ENCODE measurements at places on chromosomes 2 and 18.

DNA sequence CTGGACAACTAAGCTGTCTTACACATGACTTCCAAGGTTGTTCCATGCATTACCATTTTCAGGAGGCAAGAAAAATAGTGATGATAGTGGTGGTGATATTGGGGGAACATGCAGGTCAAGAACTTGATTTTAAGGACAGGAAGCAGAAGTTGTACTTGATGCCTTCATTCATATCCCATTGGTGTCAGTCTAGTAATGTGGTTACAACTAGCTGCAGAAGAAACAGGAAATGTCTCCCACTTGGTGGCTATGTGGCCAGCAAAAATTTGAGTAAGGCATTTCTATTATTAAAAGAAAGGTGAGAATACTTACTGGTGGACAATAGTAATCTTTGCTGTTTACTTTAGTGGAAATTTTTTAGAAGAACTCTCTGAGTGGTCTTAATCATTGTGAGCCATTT lies 103.4 kb downstream of the ALMS1 start:
- no peak for DNase-seq

DNA sequence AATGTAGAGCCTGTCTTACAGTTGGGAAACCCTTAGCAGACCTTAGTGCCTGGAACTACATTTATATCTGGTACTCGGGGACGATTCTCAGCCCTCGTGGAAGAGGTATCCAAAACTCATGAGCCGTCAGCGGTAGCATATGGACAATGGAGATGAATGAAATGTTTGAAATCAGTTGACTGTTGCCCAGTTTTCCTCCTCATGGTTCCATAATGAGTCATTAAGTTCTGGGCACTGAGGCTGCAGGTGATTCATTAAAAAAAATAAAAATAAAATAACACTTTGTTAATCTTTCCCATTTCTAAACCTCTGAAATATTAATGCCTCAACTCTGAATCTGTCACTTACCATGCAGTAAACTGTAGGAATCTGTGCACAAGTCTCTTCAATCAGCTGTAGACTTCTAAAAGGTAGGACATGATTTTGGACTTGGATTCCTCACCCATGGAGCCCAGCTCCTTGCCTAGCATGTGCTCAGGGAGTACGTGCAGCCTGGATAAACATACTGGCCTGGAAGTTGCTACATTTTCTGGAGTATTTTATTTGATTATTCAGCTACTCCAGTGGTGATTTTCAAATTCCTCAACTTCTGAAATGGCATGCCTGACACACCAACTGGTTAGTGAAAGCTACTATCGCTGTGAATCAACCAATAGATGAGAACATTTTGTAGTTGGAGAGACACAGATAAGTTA lies 979.2 kb downstream of the CNTNAP5 start:
- no peak for DNase-seq

- no peak for DNase-seq
These were observed 9.1 kb downstream of the SP9 start for GRCh38 chr2:174343623-174344455.

DNA sequence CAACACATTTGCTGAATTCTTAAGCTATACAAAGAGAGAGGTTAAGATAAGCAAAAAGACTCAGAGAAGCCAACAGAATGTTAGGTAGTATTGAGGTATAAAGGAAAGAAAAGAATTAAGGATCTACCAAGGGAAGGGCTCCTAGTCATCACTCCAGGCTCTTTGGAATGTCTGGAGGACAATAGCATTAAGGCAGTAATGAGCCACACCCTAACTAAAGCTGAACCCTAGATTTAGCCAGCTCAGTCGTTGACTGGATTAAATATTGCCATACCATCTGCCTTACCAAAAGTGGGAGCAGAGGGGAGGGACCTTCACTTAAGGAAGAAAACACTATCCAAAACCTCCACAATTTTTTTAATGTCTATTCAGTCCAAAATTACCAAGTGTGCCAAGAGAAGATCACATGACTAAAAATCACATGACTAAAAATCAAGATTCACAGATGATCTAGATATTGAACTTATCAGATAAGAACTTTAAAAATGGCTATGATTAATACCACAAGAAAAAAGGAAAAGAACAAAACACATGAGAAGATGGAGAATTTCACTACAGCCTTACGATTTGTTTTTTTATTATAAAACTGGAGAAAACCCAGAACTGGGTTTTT lies 59.7 kb downstream of the EXOC6B start:
- no peak for DNase-seq

DNA sequence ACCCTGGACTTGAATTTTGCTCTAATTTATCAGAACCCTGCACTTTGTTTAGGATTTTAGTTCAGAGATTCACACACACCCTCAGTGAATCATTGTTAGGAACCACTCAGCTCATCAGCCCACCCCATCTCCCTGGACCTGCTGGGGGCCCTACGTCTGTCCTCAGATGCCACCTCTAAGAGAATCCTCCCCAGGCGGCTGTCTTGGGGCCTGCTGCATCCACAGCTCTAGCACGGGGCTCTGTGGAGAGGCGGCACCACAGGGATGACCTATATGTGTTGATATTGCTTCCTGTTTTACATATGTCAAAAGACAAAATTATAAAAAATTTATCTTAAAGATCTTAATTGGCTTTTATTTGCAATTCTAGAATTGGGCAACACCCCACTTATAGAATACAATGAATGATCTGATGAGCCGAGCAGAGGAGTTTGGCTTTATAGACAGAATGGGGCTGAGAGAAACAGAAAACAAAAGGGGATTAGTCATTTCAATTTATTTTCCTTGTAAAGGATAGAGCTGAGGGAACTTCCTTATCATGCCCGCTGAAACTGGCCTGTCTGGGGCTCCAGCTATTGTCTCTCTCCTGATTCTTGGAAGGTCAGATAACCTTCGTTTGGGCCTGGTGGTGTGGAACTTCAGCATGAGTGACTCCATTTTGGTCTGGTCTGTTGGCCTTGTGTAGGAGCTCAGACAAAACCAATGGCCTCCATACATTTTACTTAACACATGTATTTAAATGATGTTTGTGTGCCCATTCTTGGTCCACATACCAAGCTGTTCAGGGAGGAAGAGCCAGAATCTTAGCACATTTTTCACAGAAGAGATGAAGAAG lies 1.4 kb downstream of the MYO7B start:
- DNase-seq, result no peak

DNA sequence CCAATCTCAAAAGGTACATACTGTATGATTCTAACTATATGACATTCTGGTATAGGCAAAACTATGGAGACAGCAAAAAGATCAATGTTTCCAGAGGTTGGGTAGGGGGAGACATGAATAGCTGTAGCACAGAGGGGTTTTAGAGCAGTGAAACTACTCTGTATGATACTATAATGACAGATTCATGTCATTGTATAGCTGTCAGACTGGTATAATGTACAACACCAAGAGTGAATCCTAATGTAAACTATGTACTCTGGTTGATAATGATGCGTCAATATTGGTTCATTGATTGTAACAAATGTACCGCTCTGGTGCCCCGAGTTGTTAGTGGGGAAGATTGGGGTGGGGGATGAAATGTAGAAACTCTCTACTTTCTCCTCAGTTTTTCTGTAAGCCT lies 172.4 kb upstream of the SPOPL start:
- DNase-seq, result no peak

DNA sequence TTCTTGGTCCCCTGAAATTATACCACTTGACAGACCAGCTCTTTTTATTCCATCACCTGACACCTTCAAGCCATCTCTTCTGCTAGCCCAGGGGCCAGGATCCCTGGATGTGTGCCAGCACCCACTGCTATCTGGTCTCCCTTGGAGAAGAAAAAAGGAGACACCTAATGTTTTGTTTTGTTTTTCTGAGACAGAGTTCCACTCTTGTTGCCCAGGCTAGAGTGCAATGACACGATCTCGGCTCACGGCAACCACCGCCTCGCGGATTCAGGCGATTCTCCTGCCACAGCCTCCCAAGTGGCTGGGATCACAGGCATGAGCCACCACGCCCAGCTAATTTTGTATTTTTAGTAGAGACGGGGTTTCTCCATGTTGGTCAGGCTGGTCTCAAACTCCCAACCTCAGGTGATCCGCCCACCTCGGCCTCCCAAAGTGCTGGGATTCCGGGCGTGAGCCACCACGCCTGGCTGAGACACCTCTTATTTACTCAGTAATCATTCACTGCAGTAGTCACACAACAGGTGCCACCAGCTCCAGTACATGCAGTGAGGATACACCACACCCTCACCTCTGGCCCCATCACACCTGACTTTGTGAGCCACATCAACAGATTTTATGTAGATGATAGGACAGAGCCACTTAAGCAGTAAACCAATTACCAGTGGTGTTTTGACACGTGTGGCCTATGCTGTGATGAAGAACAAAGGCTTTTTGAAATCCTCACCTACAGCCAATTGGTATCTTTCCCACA lies 42.8 kb upstream of the PCBP1 start:
- no peak for DNase-seq

DNA sequence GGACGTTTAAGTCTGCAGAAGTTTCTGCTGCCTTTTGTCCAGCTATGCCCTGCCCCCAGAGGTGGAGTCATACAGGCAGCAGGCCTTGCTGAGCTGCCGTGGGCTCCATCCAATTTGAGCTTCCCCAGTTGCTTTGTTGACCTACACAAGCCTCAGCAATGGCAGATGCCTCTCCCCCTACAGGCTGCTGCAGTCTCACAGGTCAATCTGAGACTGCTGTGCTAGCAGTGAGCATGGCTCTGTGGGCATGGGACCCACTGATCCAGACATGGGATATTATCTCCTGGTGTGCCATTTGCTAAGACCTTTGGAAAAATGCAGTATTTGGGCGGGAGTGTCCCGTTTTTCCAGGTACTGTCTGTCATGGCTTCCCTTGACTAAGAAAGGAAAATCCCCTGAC lies 726.0 kb downstream of the ERBB4 start:
- DNase-seq, result no peak

GRCh38 chr2:36446294-36446693 lies 90.7 kb downstream of the CRIM1 start:
- no peak for DNase-seq

DNA sequence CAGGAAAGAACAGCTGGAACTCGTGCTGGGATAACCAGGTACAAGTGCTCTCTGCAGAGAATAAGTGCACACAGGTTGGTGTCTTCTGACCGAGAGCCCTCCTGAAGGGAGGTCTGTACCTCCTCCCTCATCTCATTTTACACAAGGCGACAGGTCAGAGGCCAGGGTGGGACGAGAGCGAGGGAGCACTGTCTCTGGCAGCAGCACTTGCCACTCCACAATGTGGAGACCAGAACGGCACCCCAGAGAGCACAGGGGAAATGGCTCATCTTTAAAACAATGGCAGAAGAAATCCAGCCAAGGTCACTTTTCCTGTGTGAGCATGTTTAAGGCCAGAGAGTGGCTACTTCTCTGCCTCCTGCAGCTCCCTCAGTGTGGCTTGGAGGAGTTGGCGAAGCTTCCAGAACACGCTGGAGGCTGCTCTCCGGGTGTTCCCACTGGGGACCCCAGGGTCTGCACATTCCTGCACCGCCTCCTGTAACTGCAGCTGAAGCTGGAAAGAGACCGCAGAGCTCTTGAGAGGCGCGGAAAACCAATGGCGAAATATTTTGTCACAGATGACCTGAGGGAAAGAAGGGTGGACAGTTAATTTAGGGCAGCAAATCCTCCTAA lies 20.8 kb downstream of the DIPK1C start:
- no peak for DNase-seq

DNA sequence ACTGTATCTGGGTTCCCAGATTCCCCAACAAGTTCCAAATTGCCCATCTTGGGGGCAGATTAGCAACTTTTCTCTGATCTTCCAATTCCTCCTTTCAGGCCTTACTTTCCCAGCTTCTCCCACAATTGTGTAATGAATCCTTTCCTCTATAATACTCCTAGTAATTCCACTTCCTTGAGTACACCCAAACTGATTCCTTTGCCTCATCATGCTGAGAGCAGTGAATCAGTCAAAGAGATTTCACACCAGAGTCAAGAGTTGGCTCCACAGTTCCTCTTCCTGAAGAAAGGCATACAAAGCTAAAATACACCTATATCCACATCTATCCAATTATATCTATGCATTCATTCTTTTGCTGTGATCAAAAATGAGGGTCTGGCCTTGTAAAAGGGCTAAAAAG lies 28.6 kb upstream of the DAPL1 start:
- DNase-seq, result no peak

DNA sequence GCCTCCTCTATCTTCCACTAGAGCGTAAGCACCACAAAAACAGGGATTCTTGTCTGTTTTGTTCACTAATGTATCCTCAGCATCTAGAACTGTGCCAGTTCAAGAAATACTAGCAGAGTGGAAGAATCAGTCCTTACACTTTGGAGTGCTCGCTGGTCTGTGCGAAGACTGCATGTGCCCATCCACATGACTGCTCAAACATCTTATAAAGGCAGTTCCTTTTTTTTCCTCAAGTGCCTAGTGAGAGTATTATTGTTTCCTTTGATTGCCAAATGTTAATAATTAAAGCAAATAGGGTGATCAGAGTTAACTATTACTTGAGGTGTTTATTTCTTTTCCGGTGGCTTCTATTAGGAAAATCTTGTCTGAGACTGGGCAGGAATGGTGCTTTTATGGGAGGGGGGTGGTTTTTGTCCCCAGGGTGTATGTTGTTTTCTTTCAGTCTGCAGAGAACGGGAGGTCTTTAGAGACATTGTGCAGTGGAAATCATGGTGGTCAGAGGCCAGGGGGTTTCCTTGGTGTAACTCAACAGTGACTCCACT lies 45.6 kb upstream of the ITGB6 start:
- DNase-seq, result no peak

Data from left forelimb (tissue), 1 donor.